ENCODE measurements at places on chromosomes 2 and 18.

- DNase-seq, result no peak
Measured at GRCh38 chr2:233399306-233400225, 45.3 kb downstream of the DGKD start.

DNA sequence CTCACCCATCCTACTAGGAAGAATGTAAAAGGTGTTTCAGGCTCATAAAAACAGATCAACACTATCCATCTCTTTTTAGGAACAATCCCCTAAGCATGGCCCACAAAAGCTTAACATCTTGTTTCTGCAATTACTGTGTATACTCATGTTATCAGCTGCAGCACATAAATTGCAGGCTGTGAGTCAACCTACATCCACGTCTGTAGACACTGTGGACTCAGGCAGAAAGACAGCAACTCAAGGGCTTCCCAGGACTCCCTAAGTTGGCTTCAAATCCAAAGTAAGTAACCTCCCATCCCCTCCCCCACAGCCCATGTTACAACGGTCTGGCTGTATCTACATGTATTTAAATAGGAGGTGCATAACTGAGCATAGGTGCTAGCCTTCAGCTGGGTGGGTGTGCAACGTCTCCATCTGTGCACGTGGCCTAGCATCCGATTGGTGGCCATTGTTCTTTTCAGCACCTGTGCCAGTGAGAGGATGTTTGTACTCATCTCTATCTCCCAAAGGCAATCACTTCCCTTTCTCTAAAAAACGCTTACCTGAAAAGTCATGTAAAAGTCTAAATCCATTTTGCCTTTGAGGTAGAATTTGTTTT is 30.1 kb downstream of the UXS1 start:
- DNase-seq, result no peak

- DNase-seq, result no peak
Measured at GRCh38 chr18:32301976-32302743, 112.3 kb downstream of the MEP1B start.

- no peak for DNase-seq
Measured at GRCh38 chr18:49931179-49931578, 117.8 kb upstream of the ACAA2 start.

DNA sequence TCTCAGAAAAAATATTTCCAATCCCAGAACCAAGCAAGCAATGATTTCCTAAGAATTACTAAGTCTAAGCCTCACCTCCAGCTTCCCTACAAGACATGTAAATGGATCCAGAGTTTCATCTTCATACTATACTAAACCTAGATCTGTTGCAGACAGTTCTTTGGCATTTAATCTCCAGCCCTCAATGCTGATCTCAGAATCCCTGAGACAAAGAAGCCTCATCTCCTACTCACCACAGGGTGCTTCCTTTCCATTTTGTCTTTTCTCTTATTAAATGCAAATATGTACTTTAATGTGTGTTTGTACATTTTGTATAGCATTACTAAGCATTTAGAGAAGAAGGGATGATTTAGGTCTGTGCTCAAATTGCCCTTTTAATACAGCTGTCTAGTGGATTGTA is 954.9 kb downstream of the TDRD15 start:
- no peak for DNase-seq

GRCh38 chr2:237625216-237625705 is 2.1 kb upstream of the LRRFIP1 start:
- no peak for DNase-seq

GRCh38 chr18:10245846-10246175 is 208.6 kb upstream of the APCDD1 start:
- DNase-seq, result no peak

DNA sequence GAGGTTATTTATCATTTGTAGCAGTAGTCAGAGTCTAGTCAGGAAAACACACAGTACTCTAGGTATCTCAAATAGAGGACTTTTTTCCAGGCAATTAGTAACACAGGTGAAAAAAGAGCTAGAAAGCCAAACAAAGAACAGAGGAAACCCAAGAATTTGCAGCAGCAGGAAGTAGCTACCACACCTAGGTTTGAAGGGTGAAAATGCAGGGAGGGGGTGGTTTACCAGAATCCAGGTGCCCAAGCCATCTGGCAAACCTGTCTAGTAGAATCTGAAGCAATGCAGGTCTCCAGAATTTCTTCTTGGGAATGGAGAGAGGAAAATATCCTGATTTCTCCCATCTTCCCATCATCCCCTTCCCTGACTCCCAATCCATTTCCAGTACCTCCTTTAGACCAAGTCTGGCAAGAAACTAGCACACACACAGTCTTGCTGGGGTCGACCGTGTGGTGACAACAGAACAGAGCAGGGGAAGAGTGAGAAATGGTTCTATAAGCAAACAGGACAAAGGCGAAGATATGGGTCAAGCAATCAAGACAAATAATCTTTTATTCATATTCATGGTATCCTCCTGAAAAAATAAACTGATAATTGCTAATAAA is 231.9 kb upstream of the MMADHC start:
- no peak for DNase-seq

DNA sequence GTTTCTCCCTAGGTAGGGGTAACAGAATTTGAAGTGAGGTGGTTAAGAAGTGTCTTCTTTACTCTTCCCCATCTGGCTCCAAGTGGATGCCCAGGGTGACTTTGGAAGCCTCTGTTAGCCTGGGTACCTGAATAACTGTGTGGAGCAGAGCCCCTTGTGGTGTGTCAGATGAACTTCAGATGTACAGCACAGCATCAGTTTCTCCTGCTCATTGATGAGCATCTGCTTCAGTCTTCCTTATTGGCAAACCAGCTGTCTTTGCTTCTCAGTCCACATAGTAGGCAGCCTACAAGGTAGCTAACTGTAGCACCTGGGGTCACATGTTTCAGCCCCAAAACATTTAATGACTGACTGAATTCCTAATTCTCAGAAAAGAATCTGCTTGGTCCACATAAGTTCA is 56.2 kb upstream of the ATP8B1 start:
- DNase-seq, result no peak

GRCh38 chr2:45631319-45631718 is 20.2 kb upstream of the PRKCE start:
- DNase-seq, result no peak

GRCh38 chr2:9206991-9207640 is 504 bp downstream of the ASAP2 start:
- no peak for DNase-seq
